ENCODE measurements at places on chromosomes 7 and 10.

DNA sequence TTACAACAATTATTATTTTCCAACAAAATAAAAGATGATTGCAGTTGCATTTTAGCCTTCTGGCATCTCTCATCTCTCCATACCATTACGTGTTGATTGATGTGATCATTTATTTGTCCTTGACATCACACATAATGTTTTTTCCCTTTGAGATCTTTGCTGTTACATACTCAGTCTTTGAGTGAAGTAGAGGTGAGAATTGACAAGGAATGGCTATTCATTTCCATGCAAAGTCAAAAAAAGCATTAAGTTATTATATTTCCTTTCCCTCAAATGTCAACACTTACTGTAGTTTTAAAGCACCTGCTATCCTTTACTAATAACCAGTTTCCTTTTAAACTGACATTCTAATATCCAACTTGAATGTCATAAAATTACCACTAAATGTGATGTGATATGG lies 33.6 kb downstream of the DYNC1I1 start:
- DNase-seq: no peak

DNA sequence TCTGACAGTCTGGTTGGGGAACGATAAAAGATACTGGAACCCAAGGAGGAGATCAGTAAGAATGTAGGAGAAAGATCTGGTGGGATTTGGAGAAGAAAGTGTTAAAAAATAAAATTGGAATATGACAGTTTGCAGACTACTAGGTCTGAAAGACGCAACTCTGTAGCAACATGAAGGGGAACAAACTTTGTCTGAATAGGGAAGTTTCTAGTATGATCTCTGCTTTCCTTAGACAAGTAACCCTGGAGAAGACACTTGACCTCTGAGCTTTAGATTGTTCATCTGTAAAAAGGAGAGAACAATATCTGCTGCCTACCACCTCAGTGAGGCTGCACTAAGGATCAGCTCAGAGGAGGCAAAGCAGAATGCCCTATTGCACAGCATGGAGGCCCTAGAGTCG lies 3.0 kb upstream of the PRSS1 start:
- DNase-seq: no peak

- no peak for DNase-seq
Measured at GRCh38 chr10:133276435-133277201, at the start of gene ADAM8. Gene ADAM8, minus strand, starts transcription at chr10:133276868. Its CDS starts 51 bp downstream, at chr10:133276817.

DNA sequence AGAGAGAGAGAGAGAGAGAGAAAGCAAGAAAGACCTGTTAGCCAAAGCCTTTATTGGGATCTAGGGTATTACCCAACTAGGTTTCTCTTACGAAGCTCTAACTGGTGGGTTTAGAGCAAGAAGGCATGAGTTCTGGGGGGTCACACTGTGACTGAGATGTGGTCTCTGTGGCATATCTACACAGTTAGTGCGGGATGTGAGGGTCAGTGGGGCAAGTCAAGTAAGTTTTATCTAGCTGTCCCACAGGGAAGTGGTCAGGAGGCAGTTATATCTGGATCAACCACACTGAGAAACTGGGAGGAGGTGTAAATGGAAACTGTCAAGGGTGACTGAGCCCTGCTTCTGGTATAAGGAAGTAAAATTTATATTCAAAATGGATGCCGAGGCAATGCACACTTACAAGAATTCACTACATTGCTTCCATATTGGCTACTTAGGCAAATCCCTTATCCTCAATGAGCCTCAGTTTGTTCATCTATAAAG lies 331.6 kb upstream of the HPS1 start:
- no peak for DNase-seq

GRCh38 chr7:91533996-91534395 lies 269.8 kb downstream of the FZD1 start:
- no peak for DNase-seq

- no peak for DNase-seq
Measured at GRCh38 chr7:84548366-84549365, 354.1 kb upstream of the SEMA3A start.

- no peak for DNase-seq
Measured at GRCh38 chr10:118735294-118735693, 19.5 kb downstream of the CACUL1 start.

- no peak for DNase-seq
Measured at GRCh38 chr10:109978481-109978880, 29.3 kb upstream of the ADD3 start.

DNA sequence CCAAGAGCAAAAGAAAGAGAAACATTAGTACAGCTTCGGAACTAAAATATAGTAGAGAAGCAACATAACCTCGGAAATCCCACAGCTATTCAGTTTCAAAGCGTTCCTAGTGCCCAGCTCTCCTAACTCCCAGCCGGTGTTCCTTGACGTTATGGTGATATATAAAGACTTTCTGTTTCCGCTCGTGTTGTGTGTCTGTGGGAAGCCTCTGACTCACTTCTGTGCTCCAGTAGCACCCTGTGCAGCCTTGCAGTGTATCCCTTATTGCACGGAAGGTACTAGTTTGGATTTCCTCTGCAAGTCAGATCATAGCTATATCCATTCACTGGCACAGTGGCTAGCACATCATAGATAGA lies 535 bp downstream of the ASAH2B start:
- DNase-seq: no peak

DNA sequence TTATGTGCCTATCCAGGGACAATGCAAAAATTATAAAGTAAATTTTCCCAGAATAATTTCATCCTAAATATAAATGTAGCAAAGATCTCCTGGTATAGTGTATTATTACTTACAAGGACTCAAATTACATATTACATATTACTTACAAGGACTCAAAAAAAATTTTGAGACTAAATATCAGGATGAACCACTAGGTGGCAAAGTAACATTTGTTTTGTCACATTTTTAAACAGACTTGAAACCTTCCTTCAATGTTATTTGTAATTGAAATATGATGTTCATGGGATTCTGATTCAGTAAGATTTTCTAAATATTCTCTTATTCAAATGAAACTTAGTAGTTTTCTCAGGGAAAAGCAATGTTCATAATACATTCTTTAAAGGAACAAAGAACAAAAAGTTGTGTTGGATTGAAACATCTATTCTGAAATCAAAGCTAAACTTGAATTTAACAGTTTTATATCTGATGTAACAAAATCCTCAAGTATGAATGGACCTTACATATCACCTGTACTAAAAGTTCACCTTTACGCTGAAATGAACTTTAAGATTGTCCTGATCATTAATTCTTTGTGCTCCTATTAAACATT lies 74.3 kb upstream of the GNAI1 start:
- DNase-seq: no peak
